GM04504 (cell line): ENCODE measurements at places on chromosomes 5 and 9.

GRCh38 chr9:113652355-113653152 lies 189.0 kb downstream of the RGS3 start:
- no peak for DNase-seq

- DNase-seq: no peak
Measured at GRCh38 chr5:170429014-170429413, 39.8 kb upstream of the KCNMB1 start.

DNA sequence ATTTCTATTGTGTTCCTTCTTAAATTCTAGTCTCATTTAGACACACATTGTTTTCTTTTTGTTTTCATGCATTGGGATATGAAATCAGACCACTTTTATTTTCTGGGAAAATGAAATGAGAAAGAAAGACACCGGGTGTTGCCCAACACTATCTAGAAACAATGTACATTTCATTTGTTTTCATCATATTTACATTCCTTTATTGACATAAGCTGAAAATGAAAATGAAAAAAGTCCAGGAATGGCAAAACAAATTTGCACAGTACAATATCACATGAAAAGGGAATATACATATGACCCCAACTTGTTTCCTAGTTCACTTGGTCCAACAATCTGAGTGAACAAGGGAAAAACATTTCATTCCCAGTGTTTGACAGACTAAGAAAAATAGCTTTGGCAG lies 20.7 kb downstream of the IFNE start:
- no peak for DNase-seq

DNA sequence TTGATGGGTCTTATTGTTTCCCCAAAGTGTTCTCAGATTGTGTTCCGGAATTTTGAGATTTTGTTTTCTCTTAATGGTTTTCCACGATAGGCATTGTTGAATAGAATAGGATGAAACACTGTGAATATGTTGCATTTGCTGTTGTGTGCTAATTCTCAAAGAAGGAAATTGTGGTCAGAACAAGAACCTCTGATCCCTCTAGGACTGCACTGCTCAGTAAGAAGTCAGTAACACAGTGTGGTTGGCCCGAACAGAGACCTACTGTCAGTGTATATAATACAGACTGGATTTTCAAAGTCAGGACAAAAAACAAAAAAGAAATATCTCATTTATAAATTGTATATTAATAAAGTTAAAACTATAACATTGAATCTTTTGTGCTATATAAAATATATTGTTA lies 494.8 kb downstream of the MAT2B start:
- DNase-seq: no peak
